Fibroblast of skin of abdomen (primary cell): ENCODE measurements at places on chromosomes 11 and 22.
A peak's percentile ranks its signal among the peaks of the same experiment; 100 is the strongest.

- DNase-seq: no peak
These were observed 60.2 kb upstream of the LYVE1 start for GRCh38 chr11:10628508-10629236.

- DNase-seq: no peak
These were observed 636 bp upstream of the PHOX2A start for GRCh38 chr11:72244361-72245262.

DNA sequence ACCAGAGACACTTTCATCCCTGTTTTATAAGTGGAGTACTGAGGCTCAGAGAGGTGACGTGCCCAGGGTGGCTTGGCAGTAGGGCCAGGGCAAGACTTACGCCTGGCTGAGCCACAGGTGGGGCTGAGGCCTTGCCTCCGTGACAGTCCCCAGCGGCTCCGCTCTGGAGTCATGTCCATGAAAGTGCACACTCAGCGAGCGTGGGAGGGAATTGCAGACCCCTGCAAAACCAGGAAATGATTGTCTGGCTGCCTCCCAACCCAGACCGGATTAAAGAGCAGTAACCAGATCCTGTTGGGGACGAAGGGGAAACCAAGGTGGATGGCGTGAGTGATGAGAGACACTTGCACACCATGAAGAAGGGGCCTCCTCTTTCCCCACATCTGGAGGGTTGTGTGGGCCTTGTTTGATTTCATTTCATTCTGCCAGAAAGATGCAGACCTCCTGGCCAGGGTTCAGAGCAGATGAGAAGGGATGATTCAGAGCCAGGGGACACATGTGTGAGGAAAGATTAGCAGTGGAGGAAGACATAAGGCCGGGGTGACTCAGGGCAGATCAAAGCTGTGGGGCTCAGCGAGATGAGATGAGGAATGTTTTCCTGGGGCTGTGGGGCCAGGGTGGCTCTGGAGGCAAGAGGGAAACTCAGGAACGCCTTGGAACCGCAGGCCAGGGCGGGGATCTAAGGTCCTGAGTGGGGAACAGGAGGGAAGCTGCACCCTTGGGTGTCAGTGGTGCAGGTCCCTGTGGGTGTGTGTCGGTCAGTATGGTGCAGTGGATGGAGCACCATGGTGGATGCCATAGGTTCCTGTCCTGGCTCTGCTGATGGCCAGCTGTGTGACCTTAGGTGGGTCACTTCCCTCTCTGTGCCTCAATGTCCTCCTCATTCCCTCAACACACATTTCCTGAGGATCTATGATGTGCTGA lies 29.9 kb upstream of the LRRC32 start:
- peak; percentile 98 for DNase-seq

GRCh38 chr22:21876486-21877176 lies 9.2 kb upstream of the MAPK1 start:
- DNase-seq: peak; percentile 73

- no peak for DNase-seq
These were observed 105.5 kb downstream of the KCNC1 start for GRCh38 chr11:17840101-17840548.

DNA sequence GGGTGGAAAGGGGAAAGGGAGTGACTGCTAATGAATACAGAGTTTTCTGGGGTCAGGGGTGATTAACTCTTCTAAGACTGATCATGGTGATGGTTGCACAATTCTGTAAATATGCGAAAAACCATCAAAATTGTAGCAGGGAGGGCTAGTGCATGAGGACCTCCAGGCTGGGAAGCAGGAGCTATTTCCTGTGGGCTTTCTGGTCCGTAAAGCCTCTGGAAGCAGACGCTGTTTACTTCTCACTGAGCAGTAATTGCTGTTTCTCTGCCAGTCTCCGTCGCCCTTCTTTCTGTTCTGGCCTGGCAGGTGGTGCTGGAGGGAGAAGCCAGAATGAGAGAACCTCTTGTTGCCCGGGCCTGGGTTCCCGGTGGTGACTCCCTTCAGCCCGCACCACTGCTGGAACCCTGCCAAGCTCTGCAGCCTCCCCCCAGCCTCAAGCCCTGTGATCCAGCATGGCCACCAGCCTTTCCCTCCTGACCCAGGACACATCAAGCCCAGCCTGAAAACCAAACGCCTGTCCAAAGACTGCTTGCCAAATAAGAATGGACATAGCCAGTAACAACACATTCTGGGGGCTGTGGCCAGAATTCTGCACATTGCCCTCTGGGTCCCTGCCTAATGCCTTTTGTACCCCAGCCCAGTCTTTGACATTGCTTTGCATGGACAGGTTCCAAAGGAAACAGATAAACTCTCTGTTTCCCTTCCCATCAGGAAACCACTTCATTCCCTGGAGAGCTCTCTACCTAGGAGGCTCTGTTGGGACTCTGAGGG lies 201.0 kb upstream of the NAV2 start:
- no peak for DNase-seq

GRCh38 chr11:114562166-114562916 lies 2.7 kb upstream of the NXPE1 start:
- peak; percentile 33 for DNase-seq

DNA sequence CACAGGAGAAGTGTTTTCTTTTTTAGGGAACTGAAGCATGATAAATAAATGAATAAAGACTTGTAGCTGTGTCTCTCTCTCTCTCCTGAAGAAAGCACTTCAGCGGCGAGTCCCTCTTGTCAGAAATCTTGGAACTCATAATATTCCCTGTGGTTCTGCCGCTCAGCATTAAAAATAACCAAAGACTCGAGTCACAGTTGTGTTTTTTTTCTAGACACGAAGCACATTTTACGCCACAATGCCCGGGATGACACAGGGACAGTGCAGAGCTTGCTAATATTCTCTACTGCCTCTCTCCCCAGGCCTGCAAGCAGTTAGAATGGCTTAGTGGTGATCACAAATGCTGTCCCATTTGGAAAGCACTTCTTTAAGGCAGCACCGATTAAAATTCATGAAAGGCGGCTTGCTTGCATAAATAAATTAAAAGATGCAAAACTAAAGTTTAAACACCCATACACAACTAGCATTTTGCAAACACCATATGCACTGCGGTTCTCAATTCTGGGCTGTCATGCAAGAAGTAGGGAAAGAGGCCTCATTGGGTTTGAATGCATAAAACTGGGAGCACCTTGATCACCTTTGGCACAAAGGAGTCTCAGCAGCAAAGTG lies 597.4 kb downstream of the SOX6 start:
- DNase-seq: no peak

GRCh38 chr22:35477911-35478582 lies 62.6 kb upstream of the RASD2 start:
- DNase-seq: peak; percentile 95

- DNase-seq: no peak
These were observed 40.3 kb downstream of the OSBPL5 start for GRCh38 chr11:3124821-3125220.

DNA sequence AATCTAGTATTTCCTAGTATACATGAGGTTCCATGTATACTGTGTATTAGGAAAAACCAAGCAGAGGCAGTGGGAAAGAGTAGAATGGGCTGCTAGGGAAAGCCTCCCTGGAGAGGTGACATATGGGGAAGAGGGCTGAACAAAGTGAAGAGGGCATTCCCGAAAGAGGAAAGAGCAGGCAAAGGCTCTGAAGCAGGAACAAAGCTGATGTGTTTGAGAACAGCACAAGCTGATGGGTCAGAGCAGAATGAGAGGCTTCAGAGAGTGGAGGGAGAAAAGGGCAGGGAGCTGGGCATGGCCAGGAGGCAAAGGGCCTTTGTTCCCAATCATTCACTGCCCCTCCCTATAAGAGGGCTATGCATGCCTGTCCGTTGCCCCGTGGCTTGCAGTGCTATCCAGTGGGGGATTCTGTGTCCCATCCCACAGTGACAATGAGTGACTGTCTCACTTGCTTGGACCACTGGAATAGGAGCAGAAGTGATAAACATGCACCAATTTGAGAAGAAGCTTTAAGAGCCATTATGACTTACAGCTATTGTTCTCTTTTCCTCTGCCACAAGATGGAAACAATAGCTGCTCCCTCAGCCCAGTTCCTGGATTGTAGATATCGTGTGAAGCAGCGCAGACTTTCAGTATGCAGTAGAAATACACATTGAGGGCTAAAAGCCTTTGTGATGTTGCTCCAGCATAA lies 39.6 kb downstream of the GALNT18 start:
- no peak for DNase-seq

DNA sequence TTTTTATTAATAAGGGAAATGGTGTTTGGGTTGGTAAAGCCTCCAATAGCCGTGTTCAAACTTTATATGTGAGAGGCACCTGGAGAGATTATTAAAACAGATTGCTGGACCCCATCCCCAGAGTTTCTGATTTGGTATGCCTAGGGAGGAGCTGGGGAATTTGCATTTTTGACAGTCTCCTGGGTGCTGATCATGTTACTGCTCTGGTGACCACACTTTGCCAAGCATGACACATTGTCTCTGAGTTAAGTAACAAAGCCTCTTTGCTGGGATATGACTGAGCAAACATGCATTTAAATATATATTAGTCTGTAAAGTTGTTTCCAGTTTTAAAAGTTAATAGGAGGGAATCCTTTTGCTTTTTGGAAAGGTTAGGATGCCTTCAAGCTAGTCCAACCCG lies 140.4 kb downstream of the NAV2 start:
- peak; percentile 44 for DNase-seq

- no peak for DNase-seq
These were observed 11.1 kb downstream of the KLHL35 start for GRCh38 chr11:75421902-75422247.

- DNase-seq: peak; percentile 22
These were observed 830 bp upstream of the SPDYC start for GRCh38 chr11:65169164-65169641.

DNA sequence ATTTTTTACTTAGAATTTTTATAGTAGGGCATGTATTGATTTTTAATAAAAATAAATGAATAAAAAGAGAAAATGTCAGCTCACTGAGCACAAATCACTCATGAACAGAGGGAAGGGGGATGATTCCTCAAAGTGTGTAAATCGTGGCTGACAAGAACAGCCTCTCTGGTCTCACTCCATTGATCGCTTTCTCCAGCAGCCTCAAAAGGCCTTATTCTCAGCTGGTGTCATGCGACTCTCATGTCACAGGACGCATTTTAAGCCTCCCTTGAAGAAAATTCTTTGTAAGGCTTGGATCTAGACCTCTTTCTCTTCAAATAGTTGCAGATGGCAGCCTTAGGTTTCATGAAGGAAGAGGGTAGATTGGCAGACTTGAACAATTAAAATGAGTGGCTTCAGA lies 33.9 kb upstream of the SLC5A12 start:
- no peak for DNase-seq

- no peak for DNase-seq
These were observed 323.3 kb upstream of the PDGFD start for GRCh38 chr11:104487046-104487806.

GRCh38 chr11:47399860-47400767 lies 8.3 kb upstream of the SLC39A13 start:
- DNase-seq: no peak

DNA sequence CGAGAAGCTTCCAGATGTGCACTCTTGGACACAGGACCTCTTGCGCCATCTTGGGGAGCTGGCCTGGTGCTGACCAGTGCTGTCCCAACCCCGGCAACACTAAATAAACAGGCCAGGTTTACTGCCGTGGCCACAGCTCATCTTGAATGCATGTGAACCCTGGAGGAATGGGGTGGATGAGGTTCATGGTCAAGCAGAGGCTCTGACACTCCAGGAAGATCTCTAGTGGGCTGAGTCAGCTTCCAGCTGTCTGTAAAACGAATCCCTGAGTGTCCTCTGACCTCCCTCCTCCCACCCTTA lies 51.8 kb downstream of the ALX4 start:
- DNase-seq: no peak

DNA sequence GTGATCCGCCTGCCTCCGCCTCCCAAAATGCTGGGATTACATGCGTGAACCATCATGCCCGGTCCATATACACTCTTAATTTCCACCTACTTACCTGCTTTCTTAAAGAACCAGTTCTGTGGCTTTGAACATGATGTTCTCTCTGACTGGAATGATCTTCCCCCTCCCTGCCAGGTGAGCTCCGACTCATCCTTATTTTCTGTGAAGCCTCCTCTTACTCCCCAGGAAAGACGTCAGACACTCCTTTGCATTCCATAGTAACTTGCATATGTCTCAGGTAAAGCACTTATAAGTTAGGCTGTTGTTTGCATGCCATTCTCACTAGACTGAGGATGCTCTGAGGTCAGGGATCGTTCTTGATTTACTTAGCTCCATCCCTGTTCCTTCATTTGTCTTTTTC lies 91.8 kb upstream of the RAB1B start:
- DNase-seq: no peak

DNA sequence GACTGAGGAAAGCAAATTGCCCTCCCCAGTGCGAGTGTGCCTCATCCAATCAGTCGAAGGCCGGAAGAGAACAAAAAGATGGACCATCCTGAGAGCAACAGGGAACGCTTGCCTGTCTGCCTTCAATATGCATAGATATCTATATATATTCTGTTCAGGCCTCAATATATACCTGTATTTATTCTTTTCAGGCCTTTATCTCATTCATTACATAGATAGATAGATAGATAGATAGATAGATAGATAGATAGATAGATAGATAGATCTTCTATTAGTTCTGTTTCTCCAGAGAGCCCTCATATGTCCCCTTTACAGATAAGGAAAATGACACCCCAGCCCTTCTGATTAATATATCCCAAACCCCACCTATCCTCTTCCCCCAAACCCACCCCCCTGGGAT lies 55.1 kb upstream of the LMO2 start:
- no peak for DNase-seq

GRCh38 chr11:32464078-32464477 lies 28.7 kb upstream of the WT1 start:
- no peak for DNase-seq

DNA sequence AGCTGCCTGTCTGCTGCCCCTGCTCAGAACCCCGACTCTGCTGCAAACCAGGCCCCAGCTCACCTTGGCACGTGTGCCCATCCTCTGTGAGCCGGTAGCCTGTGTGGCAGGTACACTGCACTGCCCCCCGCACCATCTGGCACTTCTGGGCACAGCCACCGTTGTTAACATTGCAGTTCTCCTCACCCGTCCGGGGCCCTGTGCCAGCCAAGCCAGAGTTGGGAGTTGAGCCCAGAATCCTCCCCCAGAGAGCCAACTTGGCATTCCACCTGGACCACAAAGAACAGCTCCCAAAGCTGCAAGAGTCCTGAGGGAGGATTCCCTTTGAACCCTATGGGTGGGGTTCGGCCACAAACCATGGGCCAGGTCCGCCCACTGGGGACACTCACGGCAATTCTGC lies 22.5 kb downstream of the LRP4 start:
- no peak for DNase-seq

- DNase-seq: no peak
These were observed 49.0 kb upstream of the GCAT start for GRCh38 chr22:37758694-37759093.

- no peak for DNase-seq
These were observed 34.8 kb upstream of the PSMA1 start for GRCh38 chr11:14554959-14555358.

DNA sequence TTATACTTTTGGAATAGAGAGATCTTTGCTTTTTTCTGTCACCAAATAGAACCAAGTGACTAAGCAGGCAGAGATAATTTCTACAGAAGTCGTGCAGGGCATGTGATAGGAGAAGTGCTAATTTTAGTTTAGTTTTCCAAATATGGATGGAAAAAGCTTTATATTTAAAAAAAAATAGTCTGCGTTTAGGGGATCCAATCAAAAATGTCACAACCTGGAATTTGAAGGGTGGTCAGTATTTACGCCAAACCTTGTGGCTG lies 165.7 kb downstream of the LDLRAD3 start:
- no peak for DNase-seq

- DNase-seq: no peak
These were observed 23.7 kb downstream of the NCF4 start for GRCh38 chr22:36884349-36885158.
